ENCODE measurements at places on chromosomes 13 and 19.

DNA sequence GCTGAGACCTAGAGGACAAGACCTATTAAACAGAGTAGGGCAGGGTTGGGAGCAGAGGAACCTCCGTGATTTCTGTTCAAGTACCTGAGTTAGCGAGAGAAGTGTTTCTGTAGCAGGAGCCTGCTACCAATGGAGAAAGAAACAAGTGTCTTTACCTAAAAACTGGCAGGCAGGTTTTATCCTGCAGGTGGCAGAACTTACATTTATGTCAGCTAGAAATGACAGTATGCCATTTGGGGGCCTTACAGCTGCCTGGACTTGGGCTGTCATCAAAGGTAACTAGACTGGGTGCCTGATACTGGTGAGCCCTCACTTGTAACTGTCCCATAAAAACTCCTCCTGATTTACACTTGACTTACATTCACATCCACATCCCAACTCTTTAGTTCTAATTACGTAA, 185.3 kb upstream of the MIR17HG start:
- DNase-seq, result no peak

GRCh38 chr19:17950310-17951156, 16.4 kb upstream of the KCNN1 start:
- DNase-seq, result no peak

GRCh38 chr13:27708325-27708724, 84.0 kb upstream of the GSX1 start:
- DNase-seq, result no peak

GRCh38 chr13:79353693-79354092, 52.4 kb downstream of the RBM26 start:
- DNase-seq, result no peak

- DNase-seq, result no peak
These were observed 25.5 kb downstream of the ELL start for GRCh38 chr19:18496167-18496979.

DNA sequence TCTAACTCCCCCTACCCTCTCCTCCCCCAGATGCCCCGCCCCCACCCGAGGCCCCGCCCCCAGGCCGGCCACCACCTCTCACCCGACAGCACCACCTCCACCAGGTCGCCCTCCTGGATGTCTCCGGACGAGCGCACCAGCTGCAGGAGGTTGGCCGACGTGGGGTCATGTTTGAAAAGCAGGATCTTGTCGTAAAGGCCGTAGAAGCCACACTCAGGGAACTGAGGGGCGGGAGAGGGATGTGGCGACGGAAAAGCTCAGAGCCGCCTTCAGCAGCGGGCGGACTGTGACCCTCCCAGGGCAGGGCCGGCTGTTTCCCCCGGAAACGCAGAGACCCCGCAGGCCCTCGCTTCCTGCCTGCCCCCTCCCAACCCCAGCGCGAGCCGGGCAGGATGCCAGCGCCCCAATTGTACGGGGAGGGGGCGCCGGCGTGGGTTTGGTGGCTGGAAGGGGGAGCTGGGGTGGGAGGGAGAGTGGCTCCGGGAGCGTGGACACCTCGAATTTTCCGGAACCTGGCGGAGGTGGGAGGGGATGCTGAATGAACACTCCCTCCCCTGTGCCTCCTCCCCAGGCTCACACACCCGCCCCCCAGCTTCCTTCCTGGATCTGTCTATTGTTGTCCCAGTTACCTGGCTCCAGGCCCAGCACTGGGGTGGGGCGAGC, 3.0 kb downstream of the PRKD2 start:
- no peak for DNase-seq

- DNase-seq, result no peak
These were observed 165.0 kb downstream of the LACC1 start for GRCh38 chr13:44044547-44045179.

Data from NCI-H446 (cell line).